Immature natural killer cell (primary cell): ENCODE measurements at places on chromosomes 1 and 21. TPM values are rescaled to one million over a fixed set of nuclear protein-coding genes. Genes with fewer than 3 reads are reported as not detected.

DNA sequence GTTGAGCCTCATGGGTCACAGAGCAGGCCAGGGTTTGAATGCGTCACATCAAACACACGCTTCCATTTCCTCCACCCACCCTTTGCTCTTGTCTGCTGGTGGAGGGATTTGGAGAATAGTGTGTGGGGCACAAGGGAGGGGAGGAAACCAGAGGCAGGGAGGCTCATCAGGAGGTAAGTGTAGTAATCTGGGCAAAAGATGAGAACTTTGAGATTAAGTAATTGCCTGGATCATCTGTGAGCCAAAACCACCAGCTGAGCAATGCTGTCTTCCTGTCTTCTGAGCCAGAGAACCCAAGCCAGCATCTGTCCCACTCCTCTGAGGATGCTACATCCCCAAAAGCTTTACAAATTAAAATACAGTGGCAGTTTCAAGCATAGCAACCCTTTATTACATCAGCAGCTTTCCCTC lies 45.2 kb downstream of the C8B start:
- no peak for DNase-seq

DNA sequence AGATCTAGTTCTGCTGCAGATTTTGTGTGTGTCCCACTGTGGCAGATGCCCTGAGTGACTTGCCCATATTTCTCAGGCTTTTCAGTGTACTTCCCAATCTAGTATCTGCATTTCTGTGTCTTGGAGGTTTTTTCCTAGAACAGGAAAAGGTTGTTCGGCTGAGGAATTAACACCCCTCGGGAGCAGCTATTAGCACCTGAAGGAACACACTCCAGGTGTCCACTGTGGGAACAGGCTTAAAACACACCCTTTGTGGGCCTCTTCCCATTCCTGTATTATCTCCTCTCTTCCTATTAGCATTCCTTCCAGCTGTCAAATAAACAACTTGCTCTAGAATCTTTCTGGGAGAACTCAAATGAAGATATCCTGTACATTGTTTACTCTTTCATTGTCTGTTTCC lies 178.3 kb downstream of the HMCN1 start:
- no peak for DNase-seq

DNA sequence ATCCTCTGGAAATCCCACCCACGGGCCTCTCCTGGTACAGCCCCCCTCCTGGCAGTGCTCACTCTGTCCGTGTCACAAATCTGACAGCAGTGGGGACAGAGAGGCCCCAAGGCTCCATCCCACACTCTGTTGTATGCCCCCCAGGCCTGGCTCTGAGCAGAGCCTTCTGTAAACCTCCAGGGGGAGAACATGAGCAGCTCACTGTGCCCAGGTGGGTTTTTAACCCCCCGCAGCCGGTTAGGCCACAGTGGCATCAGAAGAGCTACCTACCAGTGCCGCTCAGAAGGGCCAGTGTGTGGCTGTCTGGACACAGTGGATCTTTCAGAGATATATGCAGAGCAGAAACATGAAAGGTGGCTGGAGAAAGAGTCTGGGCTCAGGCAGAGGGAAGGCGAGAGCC lies 12.0 kb upstream of the GPR153 start:
- no peak for DNase-seq

DNA sequence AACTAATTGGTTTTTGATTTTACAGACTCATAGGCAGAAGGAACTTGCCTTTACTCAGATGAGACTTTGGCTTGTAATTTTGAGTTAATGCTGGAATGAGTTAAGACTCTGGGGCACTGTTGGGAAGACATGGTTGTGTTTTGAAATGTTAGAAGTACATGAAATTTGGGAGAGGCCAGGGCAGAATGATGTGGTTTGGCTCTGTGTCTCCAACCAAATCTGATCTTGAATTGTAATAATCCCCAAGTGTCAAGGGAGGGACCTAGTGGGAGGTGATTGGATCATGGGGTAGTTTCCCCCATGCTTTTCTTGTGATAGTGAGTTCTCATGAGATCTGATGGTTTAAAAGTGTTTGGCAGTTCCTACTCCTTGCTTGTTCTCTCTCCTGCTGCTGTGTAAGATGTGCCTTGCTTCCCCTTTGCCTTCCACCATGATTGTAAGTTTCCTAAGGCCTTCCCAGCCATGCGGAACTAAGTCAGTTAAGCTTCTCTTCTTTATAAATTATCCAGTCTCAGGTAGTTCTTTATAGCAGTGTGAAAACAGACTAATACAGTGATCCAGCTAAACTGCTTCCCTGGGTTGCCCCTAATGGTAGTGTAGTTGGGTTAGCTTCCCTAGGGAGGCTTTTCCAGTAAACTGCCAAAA lies 10.2 kb downstream of the CPT2 start:
- no peak for DNase-seq

GRCh38 chr21:45451771-45452182 lies 46.8 kb downstream of the COL18A1 start:
- no peak for DNase-seq

Gene PM20D1
- polyA plus RNA-seq = 1.9 TPM

GRCh38 chr1:218303176-218303879 lies 18.2 kb downstream of the RRP15 start:
- DNase-seq = no peak
